ENCODE measurements at places on chromosomes 11 and 22.

- no peak for DNase-seq
Measured at GRCh38 chr11:61959114-61959513, 8.3 kb downstream of the FTH1 start.

- DNase-seq, result peak; percentile 17
Measured at GRCh38 chr22:31872209-31872608, 72.1 kb upstream of the YWHAH start.

DNA sequence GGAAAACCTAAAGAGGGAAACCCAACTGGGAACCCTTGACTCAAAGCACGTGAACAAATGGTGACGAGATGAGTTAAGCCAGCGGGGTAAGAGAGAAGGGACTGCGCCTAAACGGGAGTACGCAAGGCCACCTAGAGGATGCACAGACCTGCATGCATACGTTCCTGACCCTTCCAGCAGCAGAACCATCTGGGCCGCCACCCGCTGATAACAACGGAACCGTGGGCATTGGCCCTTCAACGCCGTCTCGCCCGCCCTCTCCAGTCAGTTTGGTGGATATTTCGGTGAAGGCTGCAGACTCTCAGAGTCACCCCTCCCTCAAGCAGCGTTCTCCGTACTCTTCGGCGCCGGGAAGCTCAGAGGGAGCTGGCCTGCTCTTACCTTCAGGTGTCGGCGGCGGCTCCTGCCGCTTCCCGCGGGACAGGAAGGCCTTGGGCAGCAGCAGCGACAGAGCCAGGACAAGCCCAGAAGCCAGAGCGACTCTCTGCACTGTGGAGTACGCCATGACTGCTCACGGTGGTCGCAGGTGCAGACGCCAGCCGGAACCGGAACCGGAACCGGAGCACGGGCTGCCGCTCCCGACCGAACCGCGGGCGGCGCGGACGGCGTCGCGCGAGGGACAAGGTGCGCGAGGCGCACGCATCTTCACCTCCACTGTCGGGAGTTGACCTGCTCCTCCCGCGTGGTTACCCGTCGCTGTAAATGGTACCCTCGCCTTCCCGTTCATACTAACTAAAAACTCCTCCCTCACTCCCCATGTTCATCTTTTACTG, at the start of gene RIC3:
RIC3 (minus strand) TSS at position 541 of the 773 bp plus-strand sequence; CDS start at position 505, 36 bp downstream.
- DNase-seq, result peak; percentile 37

- DNase-seq, result no peak
Measured at GRCh38 chr11:119538753-119539152, 115.8 kb upstream of the THY1 start.

Measured in CD4-positive, alpha-beta T cell treated with Interleukin-15 for 4 hours (primary cell).